ENCODE measurements at places on chromosomes 7 and 10.

DNA sequence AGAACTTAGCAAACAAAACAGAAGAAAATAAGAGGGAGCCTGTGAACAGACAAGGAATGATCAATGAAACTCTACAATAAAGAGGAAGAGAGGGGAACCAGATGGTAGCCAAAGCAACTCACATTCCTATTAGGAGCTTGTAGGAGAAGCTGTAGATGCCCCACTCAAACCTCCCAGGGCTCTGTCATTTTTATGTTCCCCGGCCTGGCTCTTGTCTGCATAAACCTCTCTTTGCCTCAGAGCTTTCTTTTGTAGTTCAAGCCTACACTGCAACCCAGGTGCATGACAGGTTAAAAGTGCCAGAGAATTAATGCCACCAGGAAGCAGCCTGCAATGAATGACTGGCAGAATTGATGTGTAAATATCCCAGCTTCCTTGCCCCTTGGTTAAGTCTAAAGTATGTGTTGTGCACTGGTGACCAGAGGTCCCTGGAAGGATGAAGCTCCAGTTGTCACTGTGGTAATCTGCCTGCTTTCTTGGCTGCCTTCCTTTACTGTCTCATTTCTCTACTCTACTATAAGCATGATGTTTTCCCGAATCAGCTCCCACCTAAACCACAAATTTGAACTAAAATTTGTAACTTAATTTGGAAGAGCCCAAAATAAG lies 40.4 kb downstream of the HDAC9 start:
- DNase-seq, result no peak

DNA sequence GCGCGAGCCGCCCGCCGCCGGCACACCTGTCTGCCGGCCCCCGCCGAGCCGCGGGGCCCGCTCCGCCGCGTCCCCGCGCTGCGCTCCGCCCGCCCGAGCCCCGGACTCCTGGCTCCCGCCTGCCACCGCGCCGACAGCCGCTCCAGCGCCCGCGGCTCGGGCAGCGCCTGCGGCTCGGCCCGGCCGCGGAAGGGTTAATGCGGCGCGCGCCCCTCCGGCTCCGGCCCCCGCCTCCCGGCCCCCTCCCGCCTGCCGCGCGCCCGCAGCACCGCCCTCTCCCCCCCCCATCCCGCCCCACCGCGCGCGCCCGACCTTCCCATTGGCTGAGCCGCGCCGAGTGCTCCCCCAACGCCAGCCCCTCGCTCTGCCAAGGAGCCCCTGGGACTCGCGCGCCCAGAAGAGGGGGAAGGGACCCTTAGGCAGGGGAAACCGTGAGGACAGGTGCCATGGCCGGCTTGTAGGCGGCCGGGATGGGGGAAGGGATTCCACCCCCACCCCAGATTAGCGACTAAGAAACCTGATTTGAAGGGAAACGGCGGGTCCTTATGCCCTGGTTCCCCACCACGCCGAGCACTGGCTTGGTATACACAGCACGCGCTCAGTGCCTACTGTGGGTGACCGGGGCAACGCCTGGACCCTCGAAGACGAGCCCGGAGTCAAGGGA lies at the start of gene KCNH2:
KCNH2 (minus strand) TSS at position 196 of the 664 bp plus-strand sequence. CDS start 408 bp downstream, outside the sequence.
- DNase-seq, result no peak

DNA sequence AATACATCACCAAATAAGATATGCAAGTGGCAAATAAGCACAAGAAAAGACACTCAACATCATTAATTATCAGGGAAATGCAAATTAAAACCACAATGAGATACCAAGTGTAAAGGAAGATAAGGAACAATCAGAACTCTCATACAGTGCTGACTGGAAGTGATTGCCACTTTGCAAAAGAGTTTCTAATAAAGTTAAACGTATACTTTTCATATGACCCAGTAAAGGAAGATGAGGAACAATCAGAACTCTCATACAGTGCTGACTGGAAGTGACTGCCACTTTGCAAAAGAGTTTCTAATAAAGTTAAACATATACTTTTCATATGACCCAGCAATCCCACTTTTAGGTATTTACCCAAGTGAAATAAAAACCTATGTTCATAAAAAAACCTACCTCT lies 12.2 kb upstream of the JMJD1C start:
- DNase-seq, result no peak

DNA sequence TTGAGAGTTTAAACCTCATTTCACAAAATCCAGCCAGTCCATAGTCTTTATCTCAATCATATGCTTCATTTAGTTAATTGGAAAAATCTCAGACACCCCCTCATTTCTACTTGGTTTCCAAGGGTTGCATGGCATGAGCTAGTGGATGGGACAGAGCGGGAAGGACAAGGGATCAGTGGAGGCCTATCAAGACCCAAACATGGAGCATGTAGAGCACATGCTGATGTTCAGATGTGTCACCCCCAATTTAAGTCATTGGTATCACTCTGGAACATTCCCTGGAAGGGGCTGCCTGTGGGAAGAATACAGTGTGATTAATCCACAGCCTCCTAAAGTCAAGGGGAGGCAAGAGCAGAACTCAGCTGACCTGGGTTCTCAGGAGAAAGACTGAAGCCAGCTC lies 2.3 kb downstream of the C10orf71 start:
- no peak for DNase-seq

GRCh38 chr10:7388602-7389001 lies 22.2 kb downstream of the SFMBT2 start:
- DNase-seq, result no peak

GRCh38 chr10:22010973-22011408 lies 7.5 kb upstream of the DNAJC1 start:
- no peak for DNase-seq

DNA sequence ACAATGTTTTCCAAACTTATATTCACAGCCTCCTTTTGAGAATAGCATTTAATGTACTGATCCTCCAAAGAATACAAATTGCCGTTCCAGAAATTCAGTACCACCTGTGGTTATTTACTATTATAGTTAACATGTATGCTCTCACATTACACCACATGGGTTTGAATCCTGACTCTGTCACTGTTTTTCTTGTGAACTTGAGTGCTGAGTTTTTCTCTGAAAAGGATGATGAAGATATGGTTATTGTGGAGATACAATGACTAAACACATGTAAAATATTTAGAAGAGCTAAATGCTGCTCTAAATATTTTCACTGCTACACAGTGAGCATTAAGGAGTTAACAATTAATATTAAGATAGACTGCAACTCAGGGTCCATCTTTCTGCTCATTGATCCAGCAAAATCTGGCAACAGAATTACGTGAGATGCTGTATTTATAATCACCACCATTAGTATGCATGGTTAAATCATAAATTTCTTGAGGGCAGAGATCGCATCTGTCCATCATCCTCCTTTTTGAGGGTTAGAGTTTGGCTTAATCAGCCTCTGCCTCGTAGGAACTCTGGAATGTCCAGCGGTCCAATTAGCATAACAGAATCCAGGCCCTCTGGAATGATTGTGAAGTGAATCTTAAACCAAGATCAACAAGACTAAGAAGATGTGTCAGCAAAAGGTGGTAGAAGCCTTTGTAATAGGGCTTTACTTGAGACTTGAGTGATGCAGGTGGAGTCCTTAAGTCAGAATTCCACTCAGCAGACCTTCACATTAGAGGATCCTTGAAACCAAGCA lies 152.8 kb downstream of the MACC1 start:
- DNase-seq, result no peak

- no peak for DNase-seq
Observed at GRCh38 chr10:32104181-32104580, 48.0 kb upstream of the KIF5B start.
